C1 segment of cervical spinal cord (tissue), 14 donors: ENCODE measurements at places on chromosomes 3 and 15.

- DNase-seq: no peak
Observed at GRCh38 chr15:76058714-76059319, 968 bp upstream of the TMEM266 start.

DNA sequence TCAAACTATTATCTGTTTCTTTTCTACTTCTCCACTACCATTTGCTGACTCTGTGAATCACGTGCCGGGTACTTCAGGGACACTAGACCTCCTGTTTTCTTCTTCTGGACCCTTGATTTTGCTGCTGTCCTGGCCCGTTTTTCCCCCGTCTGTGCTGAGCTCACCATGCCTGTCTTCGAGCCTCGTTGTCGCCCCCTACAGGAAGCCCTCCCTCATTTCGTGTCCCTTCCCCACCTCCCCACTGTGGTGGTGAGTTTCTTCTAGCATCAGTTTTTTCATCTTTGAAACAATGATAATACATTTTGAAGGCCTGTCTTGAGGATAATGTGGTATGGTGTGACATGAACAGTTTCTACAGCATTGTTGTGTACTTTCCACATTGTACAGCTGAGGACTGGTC is 12.8 kb downstream of the GABRG3 start:
- no peak for DNase-seq

DNA sequence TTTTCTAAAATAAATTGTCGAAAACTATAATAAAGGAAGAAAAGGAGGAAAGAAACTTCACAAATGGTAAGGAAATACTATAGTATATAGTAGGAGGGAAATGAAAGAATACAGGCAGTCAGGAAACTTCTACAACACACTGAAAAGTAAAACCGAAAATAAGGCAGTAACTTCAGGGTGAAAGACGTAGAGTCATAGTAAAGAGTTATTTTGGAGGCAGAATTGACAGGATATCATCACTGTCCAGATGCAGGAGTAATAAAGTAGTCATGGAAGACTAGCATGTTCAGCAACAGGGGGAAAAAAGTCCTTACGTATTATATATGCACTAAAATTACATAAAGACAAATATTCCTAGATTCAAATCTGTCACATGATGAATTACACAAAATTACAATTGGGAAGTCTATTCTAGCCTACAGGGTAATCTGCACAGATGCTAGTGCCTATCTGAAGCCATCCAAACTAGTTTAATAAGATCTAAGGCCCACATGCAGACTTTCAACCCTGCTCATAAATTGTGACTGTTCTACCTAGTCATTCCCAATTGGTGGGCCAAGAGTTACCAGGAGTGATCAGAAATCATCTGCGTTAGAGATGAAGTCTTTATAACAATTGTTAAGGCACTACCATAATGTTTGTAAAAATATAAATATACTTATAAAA is 14.0 kb downstream of the VPS13C start:
- DNase-seq: no peak

DNA sequence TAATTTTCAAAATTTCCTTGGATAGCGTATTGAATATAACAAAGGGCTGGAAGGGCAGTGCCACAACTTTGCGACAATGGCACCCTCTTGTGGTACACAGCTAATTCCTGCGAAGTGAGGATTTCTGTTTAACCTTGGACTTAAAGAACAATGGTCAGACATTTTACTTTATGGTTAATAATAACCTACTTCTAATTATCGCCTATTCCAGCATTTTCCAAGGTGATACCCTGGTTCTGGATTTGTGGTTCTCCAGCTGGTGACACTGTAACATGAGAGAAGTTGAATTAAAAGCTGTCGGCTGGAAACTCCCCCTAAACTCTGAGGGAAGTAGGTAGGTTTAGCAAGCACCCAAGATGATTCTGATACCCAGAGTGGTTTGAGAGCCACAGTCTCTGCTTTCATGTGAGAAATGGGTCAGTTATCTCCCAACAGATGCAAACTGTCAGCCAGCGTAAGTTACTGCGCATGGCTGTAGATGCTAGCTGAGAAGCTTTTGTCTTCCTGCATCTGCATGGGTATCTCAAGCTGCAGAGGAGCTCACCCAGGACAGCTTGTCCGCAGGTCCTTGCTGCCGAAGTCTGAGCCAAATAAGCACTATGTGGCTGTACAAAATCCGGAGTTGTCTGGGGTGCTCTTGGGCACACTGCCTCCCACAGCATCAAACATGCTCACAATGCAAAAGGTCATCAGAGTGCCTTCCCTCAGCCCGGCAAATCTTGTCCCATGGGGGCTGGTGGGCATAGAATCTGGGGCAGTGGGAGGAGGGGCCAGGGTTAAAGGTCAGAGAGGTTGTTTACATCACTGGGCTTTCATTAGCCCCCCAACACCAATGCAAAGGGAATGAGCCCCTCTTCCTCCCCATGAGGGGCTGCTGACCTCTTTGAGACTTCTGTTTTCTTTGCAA is 6.6 kb upstream of the CHSY1 start:
- no peak for DNase-seq

DNA sequence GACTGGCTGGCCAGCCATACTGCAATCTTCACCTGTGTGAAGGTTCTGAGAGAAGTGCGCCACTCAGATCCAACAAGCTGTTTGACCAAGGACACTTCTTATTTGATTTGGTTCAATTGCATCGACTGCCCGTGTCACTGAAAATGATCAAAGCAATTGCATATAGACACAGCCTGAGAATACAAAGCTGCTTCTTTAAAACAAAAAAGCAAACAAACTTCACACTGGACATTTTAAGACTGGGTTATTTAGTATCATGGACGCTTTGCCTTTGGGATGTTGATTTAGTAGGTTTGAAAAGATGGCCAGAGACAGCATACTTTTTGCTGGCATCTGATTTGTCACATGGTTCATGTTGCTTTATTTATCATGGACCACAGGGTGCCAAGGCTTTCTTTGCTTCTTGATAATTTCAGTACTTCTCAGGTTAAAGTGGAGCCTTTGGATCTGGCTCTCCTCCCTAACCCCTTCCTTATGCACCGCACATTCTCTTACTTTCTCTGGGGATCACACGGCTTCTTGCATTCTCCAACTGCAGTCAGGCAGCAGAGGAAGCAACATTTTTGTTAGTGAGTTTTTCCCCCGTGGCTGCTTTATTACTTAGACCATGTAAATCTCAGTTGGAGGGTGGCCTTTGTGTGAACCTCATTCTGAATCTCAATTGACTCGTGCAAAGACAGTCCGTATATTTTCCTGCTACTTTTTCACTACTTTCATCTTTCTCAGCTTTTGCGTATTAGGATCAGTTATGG is 151.0 kb downstream of the CD47 start:
- no peak for DNase-seq

- DNase-seq: no peak
Observed at GRCh38 chr3:95356764-95357501, 1294.1 kb downstream of the NSUN3 start.

- no peak for DNase-seq
Observed at GRCh38 chr3:177498037-177498857, 301.0 kb upstream of the TBL1XR1 start.

DNA sequence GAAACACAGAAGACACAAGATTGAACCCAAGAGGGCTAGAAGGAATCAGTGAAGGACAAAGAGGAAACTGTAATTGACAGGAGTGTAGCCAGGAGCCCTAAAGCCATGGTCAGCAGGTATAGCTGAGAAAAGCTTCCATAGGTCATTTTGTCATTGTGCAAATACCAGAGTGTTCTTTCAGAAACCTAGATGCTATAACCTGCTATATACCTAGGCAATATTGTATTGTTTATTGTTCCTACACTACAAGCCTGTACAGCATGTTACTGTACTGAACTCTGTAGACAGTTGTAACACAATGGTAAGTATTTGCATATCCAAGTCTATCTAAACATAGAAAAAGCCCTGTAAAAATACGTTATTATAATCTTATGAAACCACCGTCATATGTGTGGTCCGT is 119.3 kb upstream of the LRRFIP2 start:
- no peak for DNase-seq

DNA sequence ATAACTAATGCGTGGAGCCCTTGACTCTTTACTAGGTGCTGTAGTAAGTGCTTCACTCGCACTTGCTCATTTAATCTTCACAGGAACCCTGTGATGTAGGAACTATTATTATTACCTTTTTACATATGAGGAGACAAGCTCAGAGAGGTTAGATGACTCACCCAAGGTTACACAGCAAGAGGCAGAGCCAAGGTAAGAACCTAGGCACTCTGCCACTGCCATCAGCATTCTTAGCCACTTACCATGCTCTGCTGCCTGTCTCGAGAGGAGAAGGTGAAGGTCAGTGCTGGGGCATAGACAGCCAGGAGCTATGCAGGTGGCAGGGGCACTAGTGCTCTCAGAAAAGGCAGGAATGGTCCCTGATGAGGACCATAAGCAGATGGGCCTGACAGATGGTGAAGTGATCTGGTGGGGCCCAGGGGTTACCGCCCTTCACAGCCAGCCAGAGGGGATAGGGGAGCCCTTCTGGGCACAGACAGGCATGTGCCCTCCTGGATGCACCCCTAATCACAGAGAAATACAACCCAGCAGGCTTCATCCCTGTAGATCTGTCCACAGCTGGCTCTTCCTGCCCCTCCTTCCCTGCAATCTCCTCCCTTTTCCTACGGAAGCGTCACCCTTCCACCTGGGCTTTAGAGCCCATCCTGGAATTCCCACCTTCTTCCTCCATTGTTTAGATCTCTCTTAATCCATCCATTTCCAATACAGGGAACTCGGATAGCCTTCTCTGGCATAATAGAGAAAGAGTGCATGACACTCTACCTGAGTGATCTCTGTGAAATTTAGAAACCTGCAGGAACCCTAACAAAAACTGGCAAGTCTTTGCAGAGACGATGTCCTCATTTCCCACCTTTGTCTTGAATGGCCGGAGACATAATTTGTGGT is 26.9 kb downstream of the ABTB1 start:
- DNase-seq: no peak

DNA sequence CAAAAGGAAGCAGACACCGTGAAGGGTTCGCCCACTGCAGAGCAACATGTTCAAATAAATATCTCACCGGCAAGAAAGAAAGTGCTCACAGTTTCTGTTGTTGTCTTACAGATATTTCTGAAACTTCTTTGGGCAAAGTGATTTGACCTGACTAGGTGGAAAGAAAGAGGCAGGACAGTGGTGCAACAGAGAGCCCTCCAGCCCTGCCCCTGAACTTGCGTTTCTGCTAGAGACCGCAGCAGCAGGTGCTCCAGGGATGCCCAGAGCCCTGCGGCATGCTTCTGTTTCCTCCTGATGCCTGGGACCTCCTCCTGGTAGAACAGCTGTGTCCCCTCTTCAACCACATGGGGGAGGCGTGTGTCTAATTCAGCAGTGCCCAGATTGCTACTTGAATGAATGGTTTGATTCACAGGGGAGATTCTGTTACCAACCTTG is 123.4 kb downstream of the ATP10A start:
- no peak for DNase-seq

GRCh38 chr3:144296808-144297207 is 325.2 kb downstream of the DIPK2A start:
- DNase-seq: no peak

- DNase-seq: no peak
Observed at GRCh38 chr15:50773389-50773788, 7.9 kb upstream of the SPPL2A start.

GRCh38 chr3:185724761-185725160 is 100.1 kb downstream of the IGF2BP2 start:
- no peak for DNase-seq

GRCh38 chr3:196227121-196227561 is 10.8 kb downstream of the SLC51A start:
- DNase-seq: no peak

DNA sequence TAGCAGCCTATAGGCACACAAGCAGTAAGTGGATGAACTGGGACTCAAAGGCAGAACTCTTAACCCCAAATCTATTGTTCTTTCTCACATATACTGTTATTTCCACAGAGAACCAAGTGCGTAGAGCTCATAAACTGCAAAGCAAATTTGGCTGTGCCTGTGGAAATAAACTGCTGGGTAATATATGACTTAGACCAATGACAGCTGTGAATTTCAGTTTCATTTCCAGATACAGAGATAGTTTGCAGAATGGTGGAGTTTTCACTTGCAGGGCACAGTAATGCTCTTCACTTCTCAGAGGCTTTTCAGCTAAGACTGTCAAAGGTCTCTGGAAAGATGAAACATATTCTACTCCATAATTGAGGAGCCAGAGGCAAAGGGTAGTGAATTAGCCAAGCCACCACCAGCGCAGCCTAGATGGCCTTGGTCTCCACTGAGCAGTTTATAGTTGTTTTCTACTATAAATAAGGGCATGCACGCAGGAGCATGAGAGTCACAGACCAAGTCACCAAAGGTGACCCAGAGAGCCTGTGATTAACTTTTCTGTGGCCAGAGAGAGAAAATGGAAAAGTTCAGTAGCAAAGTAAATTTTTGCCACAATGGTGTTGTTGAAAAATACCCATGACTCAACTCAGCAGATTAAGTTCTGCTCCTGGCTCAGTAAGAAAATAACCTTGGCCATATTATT is 180.7 kb upstream of the GRM7 start:
- no peak for DNase-seq

GRCh38 chr15:64024172-64025050 is 21.9 kb downstream of the DAPK2 start:
- DNase-seq: no peak

DNA sequence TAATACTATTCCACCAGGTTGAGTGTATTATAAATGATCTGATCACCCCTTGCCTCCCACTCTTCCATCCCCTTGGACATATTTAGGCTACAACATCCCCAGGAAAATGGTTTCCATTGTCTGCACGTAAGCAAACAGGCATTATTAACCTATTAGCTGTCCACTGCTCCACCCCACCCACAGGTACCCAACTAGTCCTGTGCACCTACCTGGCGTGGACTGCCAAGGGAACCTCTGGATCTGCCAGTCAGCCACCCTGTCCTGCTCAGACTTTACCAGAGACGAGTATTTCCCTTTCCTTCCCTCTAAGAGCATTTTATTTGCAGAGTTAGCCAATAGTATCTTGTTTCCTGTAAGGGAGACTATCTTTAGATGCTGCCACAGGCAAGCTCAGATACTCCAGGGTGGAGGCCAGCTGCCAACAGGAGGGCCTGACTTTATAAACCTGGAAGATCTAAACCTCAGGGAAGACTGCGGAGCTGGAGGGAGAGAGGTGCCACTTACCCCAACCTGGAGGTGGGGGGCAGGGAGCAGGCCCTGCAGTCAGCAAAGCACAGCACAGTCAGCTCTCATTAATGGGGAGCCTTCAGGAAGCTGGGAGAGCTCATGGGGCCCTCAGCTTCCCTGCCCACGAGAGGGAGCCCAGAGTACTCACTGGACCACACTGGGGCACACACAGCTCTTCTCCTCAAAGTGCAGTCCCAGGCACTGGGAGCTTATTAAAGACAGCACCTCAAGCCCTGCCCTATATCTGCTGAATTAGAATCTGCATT is at the start of gene CX3CR1:
Gene CX3CR1, minus strand, starts transcription at position 292 of the 773 bp plus-strand sequence. CDS start 13,527 bp downstream, outside the sequence.
- no peak for DNase-seq
